ENCODE measurements at places on chromosomes 11 and 22.

- DNase-seq: no peak
Observed at GRCh38 chr11:64765851-64766665, 6.3 kb upstream of the PYGM start.

DNA sequence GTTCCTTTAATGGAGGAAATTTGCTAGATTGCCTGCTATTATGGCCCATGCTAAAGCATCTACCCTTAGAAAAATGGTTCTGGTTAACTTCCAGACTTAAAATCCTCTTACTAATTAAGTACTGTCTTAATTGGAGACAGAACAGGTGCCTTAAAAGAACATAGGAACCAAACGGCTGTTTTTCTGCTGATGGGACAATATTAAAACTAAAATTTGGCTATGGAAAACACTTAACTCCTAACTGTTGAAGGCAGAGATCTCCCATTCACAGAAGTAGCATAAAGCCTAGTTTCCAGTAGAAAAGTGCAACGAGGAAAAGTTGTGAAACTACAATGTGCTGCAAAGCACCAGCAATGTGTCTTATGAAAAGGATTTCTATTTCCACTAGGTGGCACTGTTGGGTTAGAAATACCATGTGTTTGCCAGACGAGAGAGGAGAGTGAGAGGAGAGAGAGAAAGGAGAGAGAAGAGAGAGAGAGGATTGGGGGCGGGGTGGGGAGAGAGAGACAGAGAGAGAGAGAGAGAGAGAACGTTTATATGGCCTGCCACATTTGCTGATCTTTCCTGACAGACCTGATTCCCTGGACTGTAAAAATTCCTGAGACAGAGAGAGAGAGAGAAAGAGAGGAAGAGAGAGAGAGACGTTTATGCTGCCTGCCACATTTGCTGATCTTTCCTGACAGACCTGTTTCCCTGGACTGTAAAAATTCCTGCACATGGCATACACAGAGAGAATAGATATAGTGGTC, 51.5 kb downstream of the FAM181B start:
- peak; percentile 57 for DNase-seq

- DNase-seq: no peak
Observed at GRCh38 chr11:3709977-3710376, 38.8 kb upstream of the CHRNA10 start.

- DNase-seq: no peak
Observed at GRCh38 chr11:65355776-65356393, 1.3 kb downstream of the TIGD3 start.

- DNase-seq: no peak
Observed at GRCh38 chr11:19701421-19701820, 11.2 kb upstream of the NAV2 start.

DNA sequence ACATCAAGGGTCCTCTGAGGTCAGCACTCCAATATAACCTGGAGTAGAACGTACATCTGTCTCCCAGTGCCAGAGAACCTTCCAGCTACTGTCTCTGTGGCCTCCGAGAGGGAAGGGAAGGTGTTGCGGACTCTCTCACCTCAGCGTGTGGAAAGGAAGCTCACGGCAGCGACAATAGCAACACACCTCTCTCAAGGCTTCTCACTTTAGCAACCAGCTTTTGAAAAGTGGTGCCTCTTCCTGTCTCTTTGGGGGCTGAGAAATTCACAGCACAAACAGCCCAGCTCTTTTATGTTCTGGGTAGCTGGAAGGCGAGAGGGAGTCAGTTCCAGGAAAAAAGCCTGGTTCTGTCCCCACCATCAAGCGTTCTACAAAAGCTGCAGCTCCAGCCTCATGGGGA, 156.9 kb upstream of the TBCEL start:
- DNase-seq: no peak

DNA sequence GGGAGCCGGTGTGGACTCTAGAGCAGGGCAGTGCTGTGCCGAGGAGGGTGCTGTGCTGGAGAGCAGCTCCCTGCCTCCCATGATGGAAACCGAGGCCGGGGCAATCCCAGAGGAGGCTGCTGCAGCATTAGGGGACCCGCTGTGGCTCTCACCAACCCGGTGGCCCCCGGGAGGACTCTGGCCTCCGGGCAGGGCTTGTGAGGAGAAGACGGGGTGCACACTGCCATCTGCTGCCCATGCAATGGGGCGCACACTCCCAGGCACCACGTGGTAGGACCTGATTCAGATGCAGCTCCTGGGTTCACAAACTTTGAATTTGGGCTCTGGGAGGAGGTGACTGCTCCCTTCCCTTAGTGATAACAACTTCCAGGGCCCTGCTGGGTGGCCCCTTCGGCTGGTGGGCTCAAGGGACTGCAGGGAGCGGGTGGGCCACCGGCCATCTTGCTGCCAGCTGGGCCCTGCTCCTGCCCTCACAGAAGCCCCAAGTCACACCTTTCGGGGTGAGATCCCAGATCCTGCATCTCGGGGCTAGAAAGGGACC, 93.8 kb upstream of the FGF3 start:
- DNase-seq: no peak

- DNase-seq: no peak
Observed at GRCh38 chr22:17562906-17563870, at the start of gene SLC25A18. Gene SLC25A18 (plus strand): TSS chr22:17563498. CDS start chr22:17579945, 16,447 bp downstream.

DNA sequence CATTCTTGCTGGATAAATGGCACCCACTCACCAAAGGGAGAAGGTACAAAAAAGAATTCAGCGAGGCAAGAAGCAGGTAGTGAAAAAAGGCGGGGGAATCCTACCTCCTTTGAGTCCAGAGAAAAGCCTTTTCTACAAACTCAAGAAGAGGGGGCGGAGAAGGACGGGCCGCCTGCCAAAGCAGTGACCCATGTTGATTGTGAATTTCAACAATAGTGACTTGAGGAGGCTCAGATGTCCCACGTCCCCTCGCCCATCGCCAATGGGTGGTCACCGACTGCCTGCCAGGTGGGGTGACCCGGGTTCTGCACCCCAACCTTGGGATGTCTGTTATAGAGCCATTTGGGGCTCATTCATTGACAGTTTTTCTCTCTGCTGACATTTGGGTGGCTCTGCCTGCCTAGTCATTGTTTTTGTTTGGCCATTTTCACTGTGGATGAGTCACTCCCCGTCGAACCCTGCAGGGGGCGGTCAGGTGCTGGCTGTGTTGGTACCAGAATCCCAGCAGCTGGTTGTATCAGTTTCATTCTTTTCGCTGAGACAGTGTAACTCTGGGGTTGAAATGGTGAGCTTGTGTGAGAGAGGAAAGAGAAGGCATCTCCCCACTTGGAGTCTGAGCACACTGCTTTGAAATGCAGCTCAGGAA, 163.4 kb upstream of the NCAM1 start:
- DNase-seq: peak; percentile 12

- DNase-seq: no peak
Observed at GRCh38 chr11:86155200-86155844, 86.4 kb upstream of the PICALM start.

DNA sequence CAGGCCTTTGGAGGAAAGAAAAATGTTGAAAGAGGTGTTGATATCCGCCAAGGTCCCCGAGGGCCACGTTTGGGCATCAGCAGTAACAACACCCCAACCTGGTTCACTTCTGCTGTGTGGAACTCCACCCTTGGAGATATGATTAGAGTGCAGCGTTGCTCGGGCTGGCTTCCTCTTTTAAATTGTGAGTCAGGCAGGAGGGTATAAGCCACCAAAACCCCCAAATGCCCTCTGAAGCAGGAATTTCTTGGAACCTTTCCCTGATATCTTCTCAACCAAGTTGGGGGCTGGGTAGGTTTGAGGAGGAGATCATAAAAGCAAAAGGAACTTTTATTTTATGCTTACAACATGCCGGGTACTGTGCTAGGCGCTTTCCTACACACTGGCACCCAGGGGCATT, 6.4 kb upstream of the C11orf96 start:
- DNase-seq: no peak

- no peak for DNase-seq
Observed at GRCh38 chr11:109983358-109983757, 109.8 kb upstream of the ZC3H12C start.

DNA sequence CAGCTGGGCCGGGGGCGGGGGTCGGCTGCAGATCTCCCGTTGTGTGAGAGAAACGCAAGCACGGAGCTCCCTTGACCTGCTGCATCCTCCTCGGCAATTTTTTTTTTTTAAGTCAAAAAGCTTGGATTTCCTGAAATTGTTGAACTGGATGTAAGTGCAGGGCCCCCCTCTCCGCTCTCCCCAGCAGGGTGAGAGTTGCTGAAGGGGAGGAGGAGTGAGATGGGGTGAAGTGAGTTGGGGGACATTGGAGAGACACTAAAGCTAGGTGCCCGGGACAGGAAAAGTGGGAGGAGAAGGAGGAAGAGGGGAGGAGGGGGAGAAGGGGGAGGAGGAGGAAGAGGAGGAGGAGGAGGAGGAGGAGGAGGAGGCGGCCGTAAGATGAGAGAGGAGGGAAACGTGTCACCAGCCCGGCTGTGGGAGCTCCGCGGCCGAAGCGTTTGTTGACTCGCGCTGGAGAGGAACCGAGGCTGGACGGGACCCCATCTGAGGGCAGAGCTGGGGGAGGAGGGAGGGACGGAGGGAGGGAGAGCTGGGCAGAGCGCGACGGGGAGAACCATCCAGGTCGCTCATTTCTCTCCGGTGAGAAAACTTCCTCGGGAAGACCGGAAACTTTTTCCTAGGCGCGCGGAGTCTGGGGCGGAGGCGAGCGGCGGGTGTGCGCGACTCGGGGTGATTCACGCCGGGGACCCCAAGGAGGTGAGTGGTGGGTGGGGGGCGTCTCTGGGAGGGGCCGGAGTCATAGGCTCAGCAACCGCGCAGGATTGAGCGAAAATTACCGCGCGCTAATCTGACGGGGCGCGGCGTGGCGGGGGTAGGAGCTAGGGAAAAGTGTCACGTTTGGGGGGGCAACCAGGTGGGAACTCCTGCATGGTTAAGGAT, 80.2 kb downstream of the PRR5L start:
- no peak for DNase-seq

DNA sequence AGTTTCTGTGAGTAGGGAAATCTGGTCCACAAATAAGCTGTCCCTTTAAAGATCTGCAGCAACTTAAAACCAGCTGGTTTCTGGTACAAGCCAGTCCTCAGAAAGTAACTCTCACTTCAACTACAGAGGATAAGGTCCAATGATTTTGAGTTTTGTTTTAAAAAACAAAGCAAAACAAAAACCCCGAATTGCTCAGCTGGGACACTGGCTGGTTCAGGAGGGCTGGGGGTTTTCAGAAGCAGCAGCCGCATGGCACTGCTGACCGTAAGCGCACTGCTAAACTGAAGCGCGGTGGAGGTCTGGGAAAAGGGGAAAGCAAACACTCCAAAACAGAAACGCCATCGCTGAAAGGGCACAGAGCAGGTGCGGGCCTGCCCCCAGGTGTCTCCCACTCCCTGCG, 59.7 kb downstream of the MICAL3 start:
- no peak for DNase-seq

DNA sequence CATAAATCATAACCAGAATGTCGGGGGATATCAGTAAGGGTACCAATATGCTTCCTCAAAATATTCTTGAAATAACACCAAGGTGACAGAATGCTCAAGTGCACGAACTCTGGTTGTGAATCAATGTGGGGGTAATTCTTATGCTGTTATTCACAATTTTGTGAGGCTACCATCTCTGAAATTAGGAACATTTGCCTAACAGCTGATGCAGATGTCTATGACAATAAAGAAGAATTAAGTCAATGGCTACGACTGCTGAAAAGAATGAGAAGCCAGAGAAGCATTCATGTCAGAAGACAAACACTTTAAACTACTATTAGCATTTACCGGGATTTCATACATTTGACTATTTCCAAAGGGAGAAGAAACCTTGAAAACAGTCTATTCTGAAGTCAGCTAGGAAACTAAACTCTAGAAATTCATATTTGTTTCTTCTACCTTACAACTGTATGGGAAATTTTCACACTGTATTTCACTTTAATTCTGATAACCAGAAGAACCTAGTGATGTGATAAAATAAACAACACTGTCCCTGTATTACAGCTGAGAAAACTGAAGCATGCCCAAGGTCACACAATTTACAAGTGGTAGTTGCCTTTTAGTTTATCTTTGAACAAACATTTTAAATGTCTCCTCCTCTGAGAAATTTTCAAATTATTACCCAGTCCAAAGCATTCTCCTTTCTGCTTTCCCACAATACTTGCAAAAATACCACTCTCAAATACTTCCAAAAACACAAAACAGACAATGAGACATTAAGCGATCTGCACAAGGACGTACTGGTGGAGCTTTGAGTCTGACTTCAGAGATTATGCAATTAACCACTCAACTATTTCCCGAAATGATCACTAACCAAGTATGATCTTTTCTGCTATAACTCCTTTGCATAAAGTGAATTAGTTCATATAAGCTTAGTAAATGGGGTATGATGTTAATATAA, 18.0 kb upstream of the ARHGAP32 start:
- DNase-seq: no peak

- no peak for DNase-seq
Observed at GRCh38 chr11:59423835-59424234, 2.4 kb downstream of the OR5A2 start.

- peak; percentile 33 for DNase-seq
Observed at GRCh38 chr11:104653407-104653806, 244.9 kb downstream of the CASP12 start.

GRCh38 chr11:134032501-134033091, 36.3 kb upstream of the JAM3 start:
- peak; percentile 25 for DNase-seq

DNA sequence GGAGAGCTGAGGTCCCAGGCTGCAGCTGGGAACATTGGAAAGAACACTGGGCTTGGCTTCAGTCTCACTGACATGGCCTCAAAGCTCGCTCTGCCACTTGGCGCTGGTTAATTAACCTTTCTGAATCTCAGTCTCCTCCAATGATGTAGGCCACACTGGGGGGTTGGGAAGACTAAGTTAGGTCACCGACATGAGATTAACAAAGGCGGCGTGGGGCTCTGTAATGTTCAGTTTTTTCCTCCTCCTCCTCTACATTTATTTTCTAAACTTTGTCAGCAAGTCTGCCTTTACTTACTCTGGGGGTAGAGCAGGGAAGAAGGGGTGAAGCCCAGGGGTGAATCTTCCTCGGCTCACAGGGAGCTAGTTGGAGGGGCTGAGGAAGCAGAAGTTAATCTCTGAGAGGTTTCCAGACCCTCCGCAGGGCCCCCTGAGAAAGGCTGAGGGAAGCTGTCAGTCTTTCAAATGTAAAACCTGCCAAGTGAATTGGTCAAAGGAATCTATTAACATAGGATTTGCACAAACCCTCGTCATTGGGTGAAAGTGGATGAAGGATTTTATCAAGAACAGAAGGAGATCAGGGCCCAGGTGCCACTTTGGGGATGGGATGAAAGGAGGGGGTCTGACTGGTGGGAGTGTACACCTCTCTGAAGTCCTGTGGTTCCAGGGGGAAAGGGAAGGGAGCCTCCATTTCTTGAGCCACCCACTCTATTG, 32.1 kb upstream of the TENM4 start:
- DNase-seq: no peak

All from CD4-positive, alpha-beta T cell treated with Interleukin-10 for 1 hour (primary cell).